ENCODE measurements at places on chromosomes 7 and 10.

- DNase-seq = no peak
Measured at GRCh38 chr10:105274556-105275070, 633.5 kb downstream of the SORCS3 start.

DNA sequence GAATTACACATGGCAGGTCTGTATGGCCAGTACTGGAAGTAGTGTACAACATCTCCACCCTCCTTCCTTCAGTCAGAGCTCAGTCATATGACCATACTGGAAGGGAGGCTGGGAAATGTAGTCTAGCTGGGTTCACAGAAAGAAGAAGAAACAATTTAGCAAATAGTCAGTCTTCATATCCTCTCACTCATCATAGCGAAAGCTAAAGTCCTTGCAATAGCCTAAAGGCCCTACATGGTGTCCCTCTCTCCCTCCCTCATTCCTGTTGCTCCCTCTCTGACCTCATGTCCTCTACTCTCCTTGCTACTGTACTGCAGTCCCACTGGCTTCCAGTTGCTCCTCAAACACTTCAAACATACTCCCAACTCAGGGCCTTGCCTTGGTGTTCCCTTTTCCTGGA, 4.3 kb upstream of the CALU start:
- DNase-seq = no peak

DNA sequence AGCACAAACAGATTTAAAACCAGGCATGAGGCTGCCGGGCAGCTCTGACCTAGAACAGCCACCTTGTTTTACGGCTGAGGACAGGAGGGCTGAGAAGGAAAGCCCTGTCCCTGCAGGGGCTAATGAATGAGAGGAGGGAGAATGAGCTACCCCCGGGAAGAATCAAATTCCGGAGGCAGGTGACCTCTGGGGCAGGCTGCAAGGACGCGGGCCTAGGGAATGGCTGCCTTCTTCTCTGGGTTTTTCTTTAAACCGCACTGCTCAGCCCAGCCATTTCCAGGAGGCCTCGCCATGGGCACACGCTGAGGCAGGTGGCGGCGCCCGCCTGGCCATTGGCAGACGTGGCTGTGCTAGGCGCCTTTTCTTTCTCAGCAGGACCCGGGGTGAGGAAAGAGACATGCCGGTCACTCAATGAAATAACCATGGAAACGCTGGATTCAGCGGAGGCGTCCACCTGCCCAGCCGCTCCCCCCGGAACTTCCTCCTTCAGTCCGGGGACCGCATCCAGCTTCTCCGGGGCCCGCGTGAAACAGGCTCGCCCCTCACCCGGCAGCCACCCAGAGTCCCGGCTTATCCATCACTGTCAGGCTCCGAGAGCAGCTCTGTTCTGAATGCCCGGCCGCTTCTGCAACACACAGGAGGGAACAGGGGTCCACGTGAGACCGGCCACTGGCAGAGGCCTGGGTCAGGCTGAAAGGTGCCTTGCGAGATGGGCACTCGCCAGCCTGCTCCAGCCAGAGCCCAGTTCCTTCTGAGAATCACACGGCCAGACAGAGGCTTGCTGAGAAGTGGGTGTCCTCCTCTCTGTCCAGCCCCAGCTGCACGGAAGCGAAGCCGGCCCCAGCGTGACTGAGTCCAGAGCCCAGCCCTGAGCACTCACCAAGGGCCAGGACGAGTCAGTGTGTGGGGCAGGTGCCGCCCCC, 82.1 kb downstream of the PDGFA start:
- DNase-seq = no peak

DNA sequence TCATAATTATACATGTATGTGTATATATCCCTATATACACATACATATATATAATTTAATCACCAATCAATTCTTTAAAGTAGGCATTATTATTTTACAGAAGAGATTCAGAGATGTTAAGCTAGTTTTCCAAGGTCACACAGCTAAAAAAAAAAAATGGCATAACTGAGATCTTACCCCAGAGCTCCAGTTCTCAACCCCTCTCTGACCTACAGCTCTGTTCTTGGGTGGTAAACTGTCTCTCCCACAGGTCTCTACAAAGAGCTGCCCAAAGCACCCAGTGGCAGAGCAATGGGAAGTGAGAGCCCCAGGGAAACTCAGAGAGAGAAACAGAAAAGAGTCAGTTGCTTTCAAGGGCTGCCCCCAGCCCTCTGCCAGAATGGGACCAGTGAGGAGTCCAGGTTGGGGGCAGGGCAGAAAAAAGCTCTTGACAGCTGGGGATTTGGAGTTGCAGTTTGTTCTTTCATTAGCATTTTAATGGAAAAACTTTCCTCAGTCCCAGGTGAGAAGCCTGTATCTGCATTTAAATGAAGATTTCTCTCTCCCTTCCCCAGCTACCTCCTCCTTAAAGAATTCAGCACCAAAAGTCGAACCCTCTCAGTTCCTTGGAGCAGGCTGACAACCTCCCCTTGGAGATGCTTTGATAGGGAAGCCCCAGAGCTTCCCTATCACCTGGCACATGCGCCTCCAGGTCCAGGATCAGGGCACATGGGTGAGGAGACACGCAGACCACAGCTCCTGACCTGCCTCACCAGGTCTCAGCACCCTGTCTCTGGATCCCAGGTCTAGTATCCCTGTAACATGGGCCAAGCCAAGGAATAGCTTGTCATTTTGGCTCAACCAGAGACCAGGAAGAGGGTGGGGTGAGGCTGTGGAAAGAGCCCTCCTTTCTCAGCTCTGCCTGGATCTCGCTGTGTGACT, 388.1 kb downstream of the PLXNA4 start:
- DNase-seq = no peak

DNA sequence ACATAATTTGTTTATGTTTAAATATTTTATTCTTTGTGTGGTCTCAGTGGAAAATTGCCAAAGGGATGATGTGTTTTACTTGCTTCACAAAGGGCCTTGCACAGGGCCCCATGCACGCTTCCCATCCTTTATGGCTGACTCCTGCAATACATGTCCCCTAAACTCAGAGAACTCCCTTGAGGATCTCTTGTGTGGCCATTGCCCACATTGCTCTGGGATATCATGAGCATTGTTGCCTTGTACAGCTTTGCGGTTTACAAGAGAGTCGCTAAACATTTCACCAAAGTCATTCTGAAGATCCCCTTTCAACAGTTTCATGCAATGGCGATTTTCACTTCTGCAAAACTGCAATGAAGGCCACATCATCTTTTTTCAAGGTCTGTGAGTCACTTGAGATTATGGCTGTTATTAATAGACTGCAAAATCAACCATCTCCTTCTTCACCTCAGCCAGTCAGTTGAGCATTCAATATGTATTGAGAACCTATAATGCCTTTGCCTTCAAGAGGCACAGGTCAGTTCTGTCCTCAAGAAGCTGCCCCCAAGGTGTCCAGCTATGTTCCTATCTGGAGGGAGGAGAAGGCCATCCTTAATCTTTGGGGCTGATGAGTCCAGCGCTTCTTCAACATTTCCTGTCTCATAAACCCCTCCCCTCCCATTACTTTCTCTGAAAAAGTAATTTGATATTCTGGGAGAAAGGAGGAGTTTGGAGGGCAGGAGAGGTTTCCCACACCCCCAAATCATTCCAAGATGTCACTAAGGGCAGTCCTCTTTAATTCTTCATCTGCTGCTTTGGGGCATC, 108.1 kb downstream of the CCDC71L start:
- peak; percentile 45 for DNase-seq

DNA sequence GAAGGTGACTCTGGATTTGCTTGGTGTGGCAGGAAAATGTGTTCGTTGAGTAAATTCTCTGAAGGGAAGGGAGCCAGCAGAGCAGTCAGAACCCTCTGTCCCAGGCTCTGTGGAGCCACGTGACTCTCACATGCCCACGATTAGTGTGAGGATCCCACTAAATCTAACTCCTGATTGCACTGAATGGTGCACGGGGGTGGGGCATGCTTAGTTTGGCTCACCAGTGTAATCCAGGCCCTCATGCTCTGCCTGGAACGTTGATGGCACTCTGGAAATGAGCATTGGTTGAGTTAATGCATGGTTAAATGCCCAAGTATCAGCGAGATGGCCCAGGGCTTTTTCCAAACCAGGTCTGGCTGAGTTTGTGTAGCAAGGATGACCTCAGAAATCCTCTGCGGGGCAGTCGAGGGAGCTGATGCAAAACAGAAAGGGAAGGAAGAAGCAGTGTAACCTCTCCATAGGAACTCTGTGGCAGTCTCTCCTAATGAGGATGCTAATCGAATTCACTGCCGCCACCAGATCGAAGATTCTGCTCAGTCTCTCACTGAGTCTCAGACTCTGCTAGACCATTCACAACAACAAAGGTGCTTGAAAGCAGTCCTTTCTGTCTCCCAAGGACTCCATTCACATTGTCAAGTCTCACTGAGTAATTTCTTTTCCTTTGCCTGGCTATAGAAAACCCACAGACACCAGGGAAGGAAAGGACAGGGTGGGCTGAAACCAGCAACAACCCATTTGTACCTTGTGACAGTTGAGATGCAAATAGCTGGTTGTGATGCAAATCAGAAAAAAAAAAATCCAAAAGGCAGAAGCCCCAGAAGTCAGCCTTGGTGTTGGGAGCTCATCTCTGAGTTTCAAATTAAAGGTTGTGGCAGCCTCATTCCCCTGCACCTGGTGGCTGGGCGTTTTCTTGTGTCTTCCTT, 98.1 kb downstream of the C10orf105 start:
- no peak for DNase-seq

DNA sequence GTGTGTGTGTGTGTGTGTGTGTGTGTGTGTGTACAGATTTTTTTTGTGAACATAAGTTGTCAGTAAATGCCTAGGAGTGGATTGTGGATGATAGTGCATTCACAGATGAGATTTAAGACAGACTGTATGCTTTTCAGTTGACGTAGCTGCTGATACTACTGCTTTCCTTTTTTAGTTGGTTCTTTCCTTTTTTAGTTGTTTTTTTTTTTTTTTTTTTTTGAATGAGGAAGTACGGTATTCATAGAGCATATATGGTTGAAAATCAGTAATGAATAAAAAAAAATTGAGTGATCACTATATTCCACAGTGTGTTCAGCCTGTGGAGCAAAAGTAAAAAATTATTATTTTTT, 80.5 kb downstream of the RBM33 start:
- DNase-seq = no peak

DNA sequence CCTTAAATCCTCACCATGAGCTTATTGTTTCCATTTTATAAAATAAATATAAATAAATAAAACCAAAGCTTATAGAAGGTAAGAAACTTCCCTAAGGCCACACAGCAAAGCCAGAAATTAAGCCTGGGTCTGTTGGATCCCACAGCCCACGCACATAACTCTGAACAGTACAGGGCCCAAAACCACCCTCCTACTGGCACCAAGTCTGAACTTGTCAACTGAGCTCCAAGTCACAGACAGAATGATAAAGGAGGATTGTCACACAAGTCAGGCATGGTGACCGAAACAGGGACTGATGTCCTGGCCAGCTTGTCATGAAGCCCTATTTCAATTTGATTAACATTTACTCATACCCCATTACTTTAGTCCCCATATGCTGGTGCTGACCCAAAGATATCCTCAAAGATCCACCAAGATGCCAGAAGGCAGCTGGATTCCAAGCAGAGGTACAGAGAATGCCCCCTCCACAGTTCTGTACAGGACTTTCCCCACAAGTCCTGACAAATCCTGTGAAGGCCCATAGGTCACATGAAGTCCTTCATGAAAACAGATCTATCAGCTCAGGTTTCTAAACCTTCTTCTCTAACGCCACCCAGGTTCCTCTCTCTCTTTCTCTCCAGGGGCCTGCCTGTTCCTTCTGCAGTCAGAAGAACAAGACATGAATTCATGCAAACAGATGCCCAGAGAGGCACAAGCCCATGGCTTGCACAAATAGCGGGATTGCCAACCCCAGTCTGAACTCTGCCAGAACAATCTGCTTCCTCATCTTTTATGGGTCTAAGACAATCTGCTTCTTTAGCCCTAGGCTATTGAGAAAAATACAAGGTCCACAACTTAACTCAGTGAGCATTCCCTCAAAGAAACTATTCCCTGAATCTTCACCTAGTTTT, 60.9 kb downstream of the GLI3 start:
- no peak for DNase-seq

DNA sequence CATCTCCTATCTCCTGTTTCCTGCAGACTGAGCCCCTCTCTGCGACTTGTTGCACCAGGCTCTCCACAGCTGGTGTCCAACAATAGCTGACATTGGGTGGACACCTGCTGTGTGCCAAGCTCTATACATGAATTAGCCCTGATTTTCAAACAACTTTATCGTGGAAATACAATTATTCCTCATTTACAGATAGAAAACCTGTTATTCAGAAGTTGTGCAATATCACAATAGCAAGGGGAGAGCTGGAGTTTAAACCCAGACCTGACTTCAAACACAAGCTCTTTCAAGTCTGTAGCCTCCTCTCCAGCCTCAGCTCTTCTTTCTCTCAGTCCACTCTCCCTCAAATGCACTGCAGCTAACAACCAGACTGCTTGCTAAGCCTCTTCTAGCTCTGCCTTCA, 168.8 kb downstream of the HECW1 start:
- DNase-seq = no peak

DNA sequence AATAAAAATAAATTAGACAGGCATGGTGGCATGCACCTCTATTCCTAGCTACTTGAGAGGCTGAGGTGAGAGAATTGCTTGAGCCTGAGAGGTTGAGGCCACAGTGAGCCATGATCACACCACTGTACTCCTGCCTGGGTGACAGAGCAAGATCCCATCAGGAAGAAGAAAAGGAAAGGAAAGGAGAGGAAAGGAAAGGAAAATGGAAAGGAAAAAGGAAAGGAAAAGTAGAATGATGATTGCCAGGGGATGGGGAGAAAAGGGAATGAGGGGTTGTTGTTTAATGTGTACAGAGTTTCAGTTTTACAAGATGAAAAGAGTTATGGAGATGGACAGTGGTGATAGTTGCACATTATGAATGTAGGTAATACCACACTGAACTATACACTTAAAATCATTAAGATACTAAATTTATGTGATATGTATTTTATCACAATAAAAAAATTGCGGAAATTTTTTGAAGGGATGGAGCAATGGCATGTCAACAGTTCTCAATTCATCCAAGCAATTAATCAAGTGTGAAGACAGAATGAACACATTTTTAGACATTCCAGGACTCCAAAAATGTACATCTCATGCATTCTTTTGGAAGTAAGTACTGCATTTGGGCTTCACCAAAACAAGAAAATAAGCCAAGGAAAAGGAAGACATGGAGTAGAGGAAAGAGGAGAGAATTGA, 44.3 kb downstream of the IL6 start:
- DNase-seq = no peak

DNA sequence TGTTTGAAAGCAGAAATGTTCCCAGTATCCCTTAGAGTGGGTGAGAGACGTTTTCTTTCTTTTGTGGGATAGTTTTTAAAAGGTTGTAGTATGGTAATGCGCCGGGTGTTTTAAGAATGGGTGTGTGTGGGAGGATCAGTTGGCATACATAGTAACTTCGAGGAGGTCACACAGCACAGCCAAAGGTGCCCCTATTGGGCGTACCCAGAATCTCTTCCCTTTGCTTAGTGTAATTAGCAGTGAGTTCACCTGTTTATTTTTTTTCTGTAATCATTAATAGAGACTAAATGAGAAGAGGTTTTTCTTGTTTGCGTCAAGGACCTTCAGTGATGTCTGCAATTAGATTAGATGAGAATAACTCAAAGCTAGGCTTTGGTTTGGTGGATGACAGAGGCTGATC, 1.5 kb downstream of the PLEKHA8 start:
- DNase-seq = no peak

DNA sequence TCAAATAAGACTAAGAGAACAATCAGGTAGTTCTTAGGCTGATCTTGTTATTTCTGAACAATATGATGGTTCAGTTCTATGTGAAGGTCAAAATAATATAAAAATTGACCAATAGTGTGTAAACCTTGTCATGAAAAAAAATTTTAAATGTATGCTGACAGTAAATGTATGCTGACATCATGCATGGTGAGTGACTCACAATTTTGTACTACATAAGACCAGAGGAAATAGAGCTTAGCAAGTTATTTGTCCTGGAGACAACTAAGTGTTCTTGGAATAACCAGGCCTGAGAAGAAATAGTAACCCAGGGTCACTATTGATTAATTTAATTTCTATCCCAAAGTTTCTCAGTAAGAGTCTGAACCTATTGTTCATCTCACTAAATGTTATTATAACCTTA, 182.2 kb upstream of the PCDH15 start:
- no peak for DNase-seq
